ENCODE measurements at places on chromosomes 11 and 22.
A peak's percentile ranks its signal among the peaks of the same experiment; 100 is the strongest.

DNA sequence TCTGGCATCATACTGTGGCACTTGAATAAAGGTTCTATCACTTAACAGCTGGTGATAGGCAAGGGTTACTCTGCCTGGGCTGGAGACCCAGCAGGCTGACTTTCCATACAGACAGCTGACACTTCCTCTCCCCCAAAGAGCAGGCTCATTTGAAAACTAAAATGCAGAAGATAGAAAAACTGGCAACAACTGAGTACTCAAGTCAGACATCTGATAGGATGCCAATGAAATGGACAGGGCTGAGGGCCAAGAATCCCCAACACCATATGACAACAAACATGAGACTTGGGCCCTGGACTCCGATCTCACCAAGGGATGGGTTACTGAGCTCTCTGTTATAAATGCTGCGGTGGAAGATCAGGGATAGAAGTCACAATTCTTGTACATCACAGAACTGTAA is 237.2 kb downstream of the LRRC4C start:
- DNase-seq = no peak

- no peak for DNase-seq
Measured at GRCh38 chr11:60592601-60593000, 77.4 kb downstream of the MS4A13 start.

- no peak for DNase-seq
Measured at GRCh38 chr11:128613300-128613995, 26.1 kb upstream of the ETS1 start.

DNA sequence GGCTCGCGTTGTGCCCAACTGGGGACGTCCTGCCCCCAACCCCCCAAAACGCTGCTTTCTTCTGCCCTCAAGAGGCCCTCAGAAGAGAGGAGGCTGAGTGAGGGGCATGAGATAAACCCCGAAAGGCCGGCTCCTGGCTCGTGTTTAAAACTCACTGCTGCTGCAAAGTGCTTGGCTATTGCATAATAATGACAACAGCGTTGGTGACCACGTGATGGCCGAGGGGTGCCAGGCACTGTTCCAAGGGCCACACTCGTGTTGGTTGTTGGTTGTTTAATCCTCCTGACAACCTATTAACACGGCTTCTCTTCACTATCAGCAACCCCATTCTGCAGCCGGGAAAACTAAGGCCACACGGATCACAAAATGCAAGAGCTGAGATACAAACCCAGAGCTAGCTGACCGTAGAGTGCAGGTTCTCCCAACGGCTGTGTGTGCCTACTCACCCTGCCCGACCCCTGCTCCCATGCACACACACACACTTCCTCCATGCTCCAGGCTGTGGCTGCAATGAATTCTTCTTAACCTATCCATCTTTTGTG is 51.0 kb downstream of the ANO1 start:
- DNase-seq = no peak

GRCh38 chr11:57638005-57638781 is 11.5 kb downstream of the YPEL4 start:
- DNase-seq = peak; percentile 94

- DNase-seq = no peak
Measured at GRCh38 chr11:45159781-45160365, 13.4 kb downstream of the PRDM11 start.

- DNase-seq = peak; percentile 39
Measured at GRCh38 chr22:47808886-47809620, 1046.6 kb downstream of the TBC1D22A start.

GRCh38 chr11:1500466-1501420 is 14.2 kb upstream of the MOB2 start:
- DNase-seq = no peak

DNA sequence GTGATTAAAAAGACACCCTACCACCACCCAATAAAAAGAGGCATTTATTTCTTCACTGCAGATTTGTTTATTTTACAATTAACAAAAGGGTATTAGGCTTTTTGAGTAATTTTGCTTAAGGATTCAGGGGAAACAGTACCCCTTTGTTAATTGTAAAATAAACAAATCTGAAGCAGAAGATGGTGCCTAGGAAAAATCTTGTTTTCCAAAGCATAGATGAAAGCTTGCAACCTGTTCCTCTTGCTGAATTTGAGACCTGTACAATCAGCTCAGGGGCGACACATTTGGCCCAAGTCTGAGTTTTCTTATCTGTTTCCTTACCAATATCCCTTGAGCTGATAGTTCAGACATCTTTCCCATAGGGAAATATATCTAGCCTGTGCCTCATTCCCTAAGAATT is 171.9 kb downstream of the GRIA4 start:
- no peak for DNase-seq

DNA sequence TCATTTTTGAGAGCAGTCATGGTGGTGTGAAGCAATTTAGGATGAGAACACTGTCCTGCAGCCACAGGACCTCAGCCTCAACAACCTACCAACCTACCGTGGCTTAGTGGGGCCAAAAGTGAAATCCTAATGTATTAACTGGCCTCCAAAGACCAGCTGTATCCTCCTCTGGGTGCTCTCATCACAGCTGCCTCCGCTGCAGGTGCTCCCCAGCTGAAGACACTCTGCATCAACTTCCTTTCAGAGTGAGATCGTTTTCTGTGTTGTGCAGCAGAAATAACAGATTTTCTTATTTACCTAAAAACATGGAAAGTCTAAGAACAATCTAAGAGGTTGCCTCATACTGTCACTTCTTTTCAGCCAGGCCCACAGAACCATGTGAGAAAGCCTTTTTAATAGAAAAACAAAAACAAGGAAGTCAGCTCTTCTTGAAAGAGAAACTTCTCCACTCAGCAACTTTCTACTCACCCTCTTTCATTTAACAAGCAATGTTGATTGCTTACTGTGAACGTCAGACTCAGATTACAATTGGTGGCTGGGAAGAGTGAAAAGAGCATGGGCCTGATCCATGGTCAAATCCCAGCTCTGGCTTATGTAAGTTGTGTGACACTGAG is 136.1 kb downstream of the TENM4 start:
- DNase-seq = no peak

DNA sequence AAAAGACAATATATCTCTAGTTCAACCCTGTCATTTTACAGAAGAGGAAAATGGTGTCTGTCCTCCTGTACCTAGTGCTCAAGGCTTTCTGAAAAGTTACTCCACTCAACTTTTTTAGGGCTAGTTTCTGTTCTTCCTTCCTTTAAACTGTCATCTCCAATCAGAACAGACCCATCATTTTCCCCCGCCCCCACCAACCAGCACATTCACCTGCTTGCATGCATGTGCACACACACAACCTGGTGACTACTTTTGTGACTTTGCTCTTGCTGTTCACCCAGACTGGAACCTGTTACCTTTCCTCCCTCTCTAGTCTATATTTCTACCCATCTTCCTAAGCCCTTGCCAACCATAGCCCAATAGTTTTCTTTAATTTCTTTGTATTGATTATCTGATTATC is 5.6 kb downstream of the FBXO7 start:
- DNase-seq = no peak

DNA sequence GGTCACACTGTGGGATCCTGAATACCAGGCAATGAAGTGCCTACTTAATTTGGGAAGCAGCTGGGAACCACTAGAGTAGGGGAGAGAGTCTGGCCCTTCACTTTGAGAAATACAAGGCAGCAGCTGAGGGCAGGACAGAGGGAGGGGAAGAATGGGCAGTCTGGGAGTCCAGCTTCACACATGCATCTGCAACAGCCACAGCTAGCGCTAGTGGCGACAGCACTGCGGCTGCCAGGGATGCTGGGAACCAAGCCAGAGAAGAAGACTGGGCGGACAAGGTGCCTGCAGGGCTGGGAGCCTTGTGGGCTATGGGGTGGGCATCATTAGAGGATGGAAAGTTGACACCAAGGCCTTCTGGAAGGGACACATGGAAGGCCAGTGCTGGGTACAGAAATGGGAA is 15.8 kb downstream of the SCUBE2 start:
- DNase-seq = no peak

DNA sequence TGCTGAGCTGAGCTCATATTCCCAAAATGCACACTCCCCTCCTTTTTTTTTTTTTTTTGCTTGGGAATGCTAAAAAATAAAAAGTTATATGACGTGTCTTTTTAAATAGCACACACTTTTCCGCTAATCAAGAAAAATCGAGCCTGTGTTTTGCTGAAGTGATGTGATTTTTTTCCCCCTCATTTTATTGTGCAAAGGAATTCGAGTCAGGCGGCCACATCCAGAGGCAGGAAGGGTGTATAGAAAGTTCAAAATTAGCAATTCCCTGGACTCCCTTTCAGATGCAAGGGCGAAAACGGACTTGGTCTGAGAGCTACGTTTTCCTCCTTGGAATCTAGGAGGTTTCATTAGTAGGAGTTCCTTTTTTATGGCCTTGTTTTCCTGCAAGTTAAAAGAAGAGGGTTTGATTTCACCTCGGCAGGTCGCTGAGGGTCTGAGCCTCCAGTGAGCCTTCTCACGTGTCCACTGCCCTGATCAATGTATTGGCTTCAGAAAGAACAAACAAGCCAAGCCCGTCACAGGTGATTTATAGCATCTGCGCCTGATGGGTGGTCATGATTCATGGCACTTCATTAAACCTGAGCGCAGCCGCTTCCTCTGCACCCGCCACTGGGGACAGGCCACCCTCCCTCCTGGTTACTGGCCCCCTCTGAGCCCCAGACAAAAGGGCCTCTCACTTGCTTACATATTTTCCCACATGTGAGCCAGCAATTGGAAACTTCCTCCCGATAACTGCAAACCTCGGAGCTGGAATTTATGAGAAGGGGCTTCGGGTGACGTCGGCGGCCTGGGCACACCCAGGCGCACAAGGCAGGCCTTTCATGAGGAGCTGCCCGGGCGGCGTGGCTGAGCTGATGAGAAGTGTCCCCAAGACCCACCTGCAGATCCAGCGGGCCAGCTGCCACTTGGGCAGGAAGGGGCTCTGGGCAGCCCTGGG is 64.4 kb upstream of the LINC01488 start:
- DNase-seq = no peak

- DNase-seq = no peak
Measured at GRCh38 chr22:19607192-19608002, 83.2 kb upstream of the CLDN5 start.

DNA sequence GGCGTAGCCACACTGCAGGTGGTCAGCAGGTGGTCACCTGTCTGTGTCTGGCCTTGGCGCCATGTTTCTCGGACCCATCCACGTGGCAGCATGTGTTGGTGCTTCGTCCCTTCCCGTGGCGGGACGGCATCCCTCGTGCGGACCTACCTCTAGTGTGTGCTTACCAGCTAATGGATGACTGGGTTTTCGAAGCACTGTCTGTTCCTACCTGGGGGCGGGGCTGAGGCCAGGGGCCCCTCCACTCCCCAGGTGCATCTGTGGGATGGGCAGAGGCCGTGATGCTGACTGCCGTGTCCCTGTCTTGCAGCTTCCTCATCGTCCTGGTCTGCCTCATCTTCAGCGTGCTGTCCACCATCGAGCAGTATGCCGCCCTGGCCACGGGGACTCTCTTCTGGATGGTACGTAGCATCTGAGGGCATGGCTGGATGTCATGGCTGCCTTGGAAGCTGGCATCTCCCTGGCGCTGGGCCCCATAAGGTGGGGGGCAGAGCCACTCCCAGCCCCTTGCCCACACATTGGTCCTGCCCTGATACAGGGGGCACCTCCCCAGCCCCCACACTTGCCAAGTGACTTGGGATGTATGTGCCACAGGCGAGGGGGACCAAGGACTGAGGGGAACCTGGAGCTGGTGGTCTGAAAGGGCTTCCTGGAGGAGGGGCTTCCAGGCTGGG is 82.9 kb downstream of the KCNQ1 start:
- no peak for DNase-seq

DNA sequence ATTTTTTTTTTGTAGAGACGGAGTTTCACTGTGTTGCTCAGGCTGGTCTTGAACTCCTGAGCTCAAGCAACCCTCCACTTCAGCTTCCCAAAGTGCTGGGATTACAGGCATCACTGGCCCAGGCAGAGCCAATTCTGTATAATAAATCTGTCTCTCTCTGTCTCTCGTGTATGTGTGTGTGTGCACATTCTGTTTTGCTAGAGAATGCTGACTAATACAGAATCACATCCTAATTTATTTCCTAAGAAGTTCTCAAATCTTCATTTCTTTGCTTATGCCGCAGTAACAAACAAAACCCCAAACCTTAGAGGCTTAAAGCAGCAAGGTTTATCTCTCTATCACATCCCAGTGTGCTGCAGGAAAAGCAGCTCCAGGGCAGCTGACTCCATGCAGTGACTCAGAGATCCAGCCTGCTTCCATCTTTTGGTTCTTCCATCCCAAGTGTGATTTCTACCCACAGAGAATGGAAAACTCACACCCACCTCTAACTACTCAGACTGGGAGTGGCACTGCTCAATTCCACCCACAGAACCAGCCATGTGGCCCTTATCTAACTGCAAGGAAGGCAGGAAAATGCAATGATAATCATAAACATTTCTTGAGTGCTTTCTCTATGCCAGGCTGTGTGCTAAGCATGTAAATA is 35.1 kb upstream of the LRRC10B start:
- no peak for DNase-seq

GRCh38 chr11:19921976-19922688 is 209.5 kb downstream of the NAV2 start:
- DNase-seq = no peak
